Lower lobe of right lung (tissue), 2 donors: ENCODE measurements at places on chromosomes 3 and 15.

- DNase-seq = no peak
These were observed 221.5 kb downstream of the ULK4 start for GRCh38 chr3:41740374-41740886.

DNA sequence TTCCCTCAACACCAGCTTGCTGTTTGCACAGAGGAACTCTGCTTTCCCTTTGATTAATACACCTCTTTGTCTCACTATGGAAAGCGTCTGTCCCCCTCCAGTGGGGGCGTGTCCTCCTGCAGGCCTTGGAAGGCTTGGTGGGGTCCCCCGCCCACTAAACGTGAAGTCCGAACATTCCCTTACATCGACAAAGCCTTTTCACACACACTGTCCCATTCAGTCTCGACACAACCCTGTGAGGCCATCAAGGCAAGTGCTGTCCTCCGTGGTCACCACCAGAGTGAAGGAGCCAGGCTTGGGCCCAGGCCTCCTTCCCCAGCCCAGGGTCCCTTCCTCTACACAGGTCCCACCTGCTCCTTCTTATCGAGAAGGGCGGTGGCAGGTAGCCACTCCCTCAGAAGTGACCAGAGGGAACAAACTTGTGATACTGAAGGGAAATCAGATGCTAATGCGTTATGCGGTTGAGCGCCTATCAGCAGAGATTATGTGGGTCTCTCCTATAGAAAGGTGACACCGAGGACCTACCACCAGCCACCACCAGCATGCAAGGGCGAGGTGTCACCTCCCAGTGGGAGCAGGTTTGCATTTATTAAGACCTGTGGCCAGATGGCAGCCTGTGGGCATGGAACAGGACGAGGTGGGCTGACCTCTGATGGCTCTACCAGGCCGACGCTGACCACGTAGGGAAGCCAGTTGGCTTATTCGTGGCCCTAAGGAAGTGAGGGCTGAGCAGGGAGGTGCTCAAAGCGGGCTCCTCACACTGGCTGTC lies 6.6 kb downstream of the NRROS start:
- DNase-seq = no peak

GRCh38 chr15:66456211-66456610 lies 41.4 kb downstream of the SNAPC5 start:
- no peak for DNase-seq

- no peak for DNase-seq
These were observed 36.3 kb downstream of the TRIP4 start for GRCh38 chr15:64423970-64424369.

- no peak for DNase-seq
These were observed 80.1 kb upstream of the DGKG start for GRCh38 chr3:186442162-186442561.

GRCh38 chr3:14033023-14033422 lies 91.6 kb downstream of the CHCHD4 start:
- no peak for DNase-seq

DNA sequence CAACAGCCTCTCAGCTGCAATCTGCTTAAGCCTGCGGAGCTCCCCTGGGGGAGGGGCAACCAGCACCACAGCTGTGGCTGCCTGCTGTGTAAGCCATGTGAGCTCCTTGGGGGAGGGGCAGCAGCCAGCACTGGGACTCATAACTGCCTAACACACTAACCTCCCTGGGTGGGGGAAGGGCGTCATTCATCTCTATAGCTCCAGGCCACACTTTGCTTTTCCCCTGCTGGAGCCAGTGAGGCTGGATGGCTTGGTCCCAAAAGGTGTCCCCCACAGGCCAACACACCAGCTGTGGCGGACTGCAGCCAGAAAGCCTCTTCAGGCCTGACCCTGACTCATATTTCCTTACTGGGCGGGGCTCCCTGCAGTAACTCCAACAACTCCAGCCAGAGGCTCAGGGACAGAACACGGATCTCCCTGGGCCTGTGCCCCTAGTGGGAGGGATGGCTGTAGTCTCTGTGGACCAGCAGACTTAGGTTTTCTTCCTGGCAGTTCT lies 129.8 kb downstream of the PPM1L start:
- peak; percentile 50 for DNase-seq

DNA sequence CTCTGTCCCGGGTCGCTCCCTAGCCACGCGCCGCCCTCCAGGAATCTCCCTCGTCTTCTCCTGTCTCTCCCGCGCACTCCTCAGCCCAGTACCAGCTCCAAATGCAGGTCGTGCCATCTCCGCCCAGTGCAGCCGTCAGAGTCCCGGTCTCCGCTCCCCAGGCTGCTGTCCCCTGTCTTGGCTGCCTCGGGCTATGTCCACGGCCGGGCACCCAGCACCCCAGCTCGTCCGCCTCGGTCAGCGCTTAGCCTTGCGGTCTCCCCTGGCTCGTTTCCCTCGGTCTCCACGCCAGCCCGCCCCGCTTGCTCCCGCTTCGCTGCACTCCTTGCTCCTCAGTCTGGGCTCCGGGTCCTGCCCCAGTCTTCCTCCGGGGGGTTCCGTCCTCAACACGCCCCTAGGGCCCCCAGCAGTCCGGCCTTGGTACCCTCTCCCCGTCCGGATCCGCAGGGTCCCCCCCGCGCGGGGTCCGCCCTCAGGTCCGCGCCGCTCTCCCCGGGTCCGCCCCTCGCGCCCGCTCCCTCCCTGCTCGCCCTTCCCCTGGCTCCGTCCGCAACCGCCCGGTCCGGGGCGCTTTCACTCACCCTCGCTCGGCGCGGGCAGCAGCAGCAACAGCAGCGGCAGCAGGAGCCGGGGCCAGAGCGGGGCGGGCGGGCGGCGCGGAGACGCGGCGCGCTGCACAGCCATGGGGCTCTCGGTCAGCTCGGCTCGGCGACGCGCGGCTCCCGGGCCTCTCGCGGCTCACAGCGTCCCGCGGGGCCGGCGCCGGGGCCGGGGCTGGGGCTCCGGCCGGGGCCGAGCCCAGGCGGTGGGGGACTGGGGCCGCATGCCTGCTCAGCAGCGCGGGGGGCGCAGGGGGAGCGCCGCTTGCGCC lies 462 bp downstream of the IGDCC3 start:
- no peak for DNase-seq

GRCh38 chr3:35320646-35321407 lies 318.5 kb upstream of the ARPP21 start:
- no peak for DNase-seq

GRCh38 chr3:117084277-117084676 lies 374.7 kb downstream of the TUSC7 start:
- no peak for DNase-seq

GRCh38 chr3:39752019-39752637 lies 57.3 kb upstream of the MYRIP start:
- no peak for DNase-seq
